ENCODE measurements at places on chromosomes 3 and 15.

DNA sequence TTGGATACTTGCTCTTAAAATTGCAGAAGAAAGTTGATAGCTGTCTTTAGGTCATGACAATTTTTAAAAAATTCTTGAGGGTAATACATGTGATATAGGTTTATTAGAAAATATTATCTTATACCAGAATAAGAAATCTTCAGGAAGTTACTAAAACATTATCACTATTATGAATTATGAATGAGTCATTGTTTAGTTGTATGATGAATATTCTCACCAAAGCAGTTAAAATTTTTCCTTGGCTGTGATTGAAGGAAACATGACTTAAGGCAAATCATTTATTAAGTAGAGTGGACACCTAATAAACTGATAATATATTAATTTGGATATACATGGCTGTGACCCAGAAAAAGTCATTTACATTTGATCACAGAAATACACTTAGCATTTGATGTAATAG, 30.1 kb downstream of the APPL1 start:
- no peak for DNase-seq

DNA sequence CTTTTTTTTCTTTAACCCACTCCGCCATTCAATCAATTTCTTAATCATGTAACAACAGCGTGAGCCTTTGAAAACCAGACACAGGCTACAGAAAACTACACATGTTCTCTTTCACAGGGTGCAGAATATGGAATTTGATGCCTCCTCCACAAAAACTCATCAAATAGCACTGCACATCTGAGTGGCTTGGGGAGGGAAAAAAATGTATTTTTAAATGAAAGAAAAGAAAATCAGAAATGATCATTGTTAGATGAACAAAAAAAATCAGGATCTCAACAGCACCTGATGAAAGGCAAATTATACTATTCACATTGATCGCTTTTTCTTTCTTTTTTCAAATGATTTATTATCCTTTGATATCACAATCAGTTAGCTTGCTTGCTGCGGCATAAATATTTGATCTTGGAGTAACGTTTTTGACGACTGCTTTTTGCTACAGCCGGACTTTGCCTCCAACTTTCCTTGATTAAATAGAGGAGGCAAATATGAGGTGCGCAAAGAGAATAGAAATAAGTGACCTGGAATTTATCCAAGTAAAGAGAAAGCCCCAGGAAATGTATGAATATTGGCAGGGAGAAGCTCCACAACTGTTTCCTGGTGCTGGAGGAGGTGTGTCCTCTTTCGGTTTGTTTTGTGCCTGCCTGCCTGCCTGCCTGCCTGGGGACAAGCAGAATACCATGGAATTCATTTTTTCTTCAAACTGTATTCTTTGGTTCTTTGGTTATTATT, 63.1 kb downstream of the EDEM1 start:
- DNase-seq: no peak

DNA sequence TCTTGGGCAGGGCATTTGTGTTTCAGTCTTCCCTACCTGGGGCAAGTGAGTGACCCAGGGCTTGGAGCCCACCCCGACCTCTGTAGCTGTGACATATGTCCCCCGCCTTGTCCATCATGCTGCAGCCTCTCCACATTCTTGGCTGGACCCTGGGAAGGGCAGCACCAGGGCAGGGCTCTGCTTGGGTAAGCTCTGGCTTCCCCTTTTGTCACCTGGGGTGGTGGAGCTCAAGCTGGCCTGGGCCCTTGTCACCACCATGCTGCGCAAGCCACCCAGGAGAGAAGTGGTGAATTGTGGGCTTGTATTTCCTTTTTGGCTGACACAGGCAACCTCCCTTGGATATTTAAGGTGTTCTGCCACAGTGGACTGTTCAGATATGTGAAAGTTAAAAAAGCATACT, 29.3 kb downstream of the SPSB4 start:
- no peak for DNase-seq

GRCh38 chr3:166900866-166901577, 479.1 kb downstream of the ZBBX start:
- DNase-seq: no peak

DNA sequence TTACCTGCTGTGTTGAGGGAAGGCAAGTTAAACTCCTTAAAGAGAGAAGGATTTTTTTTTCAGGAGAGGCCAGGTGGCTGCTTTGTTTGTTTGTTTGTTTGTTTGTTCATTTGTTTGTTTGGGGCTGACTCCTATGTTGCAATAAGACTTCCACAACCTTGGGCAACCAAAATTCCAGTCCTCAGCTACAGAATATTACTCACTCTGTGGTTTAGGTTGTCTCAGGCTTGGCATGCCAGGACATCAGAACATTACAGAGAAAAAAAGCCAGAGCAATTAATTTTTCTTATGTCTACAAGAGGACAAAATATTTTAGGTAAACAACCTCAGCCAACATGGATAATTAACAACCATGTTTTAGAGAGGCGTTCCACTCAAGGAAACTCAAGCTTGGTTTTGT, 156.7 kb upstream of the ATP11B start:
- no peak for DNase-seq

DNA sequence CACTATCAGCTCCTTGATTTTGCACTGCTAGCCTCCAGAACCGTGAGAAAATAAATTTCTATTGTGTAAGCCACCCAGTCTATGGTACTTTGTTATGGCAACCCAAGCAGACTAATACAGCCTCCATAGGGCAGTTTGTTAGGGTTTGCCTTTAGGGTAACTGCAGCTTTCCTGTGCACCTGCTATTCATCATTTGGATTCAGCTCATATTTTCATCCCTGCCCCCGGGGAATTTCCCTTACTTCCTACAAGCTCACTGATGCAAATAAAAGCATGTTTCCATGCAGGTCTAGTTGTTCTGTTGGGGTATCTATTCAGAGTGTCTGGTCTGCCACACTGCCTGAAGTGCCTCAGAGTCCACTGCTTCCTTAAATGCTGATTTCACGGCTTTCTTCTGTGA, 48.6 kb upstream of the ATOSA start:
- DNase-seq: no peak

- no peak for DNase-seq
Measured at GRCh38 chr3:113234028-113234427, 22.7 kb downstream of the BOC start.

GRCh38 chr15:35127717-35128116, 42.6 kb upstream of the NANOGP8 start:
- no peak for DNase-seq

- no peak for DNase-seq
Measured at GRCh38 chr3:79672075-79672474, 95.7 kb downstream of the ROBO1 start.

- DNase-seq: no peak
Measured at GRCh38 chr3:43627360-43627759, 5.5 kb upstream of the ANO10 start.

GRCh38 chr3:77513542-77513941, 473.6 kb downstream of the ROBO2 start:
- peak; percentile 60 for DNase-seq

DNA sequence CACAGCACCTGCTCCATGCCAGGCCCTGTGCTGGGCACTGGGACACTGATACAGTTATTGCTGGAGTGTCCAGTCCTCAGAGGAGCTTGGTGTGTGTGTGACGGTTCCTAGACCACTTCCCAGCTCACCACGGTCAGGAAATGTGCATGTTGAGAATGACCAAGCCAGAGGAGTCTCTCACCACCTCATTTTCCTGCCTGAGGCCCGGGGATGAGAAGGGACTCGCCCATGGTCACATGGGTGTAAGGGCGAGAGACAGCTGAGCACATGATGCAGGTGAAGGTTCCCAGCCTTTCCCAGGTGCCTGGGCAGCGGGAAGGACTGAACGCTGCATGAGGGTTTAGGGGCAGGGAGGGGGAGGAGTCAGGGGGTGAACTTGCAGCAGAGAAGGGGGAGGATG, 180.9 kb upstream of the TLE3 start:
- DNase-seq: no peak
